ENCODE measurements at places on chromosomes 4 and X.

DNA sequence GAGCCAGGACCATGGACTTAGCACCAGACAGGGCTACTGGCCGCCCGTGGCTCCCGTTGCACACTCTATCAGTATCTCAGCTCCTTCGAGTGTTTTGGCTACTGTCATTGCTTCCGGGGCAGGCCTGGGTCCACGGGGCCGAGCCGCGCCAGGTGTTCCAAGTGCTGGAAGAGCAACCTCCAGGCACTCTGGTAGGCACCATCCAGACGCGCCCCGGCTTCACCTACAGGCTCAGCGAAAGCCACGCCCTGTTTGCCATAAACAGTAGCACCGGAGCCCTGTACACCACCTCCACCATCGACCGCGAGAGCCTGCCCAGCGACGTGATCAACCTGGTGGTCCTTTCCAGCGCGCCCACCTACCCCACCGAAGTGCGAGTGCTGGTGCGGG, 1.6 kb downstream of the FAT4 start:
- DNase-seq, result no peak

- no peak for DNase-seq
Measured at GRCh38 chrX:40843643-40844042, 108.3 kb upstream of the MED14 start.

DNA sequence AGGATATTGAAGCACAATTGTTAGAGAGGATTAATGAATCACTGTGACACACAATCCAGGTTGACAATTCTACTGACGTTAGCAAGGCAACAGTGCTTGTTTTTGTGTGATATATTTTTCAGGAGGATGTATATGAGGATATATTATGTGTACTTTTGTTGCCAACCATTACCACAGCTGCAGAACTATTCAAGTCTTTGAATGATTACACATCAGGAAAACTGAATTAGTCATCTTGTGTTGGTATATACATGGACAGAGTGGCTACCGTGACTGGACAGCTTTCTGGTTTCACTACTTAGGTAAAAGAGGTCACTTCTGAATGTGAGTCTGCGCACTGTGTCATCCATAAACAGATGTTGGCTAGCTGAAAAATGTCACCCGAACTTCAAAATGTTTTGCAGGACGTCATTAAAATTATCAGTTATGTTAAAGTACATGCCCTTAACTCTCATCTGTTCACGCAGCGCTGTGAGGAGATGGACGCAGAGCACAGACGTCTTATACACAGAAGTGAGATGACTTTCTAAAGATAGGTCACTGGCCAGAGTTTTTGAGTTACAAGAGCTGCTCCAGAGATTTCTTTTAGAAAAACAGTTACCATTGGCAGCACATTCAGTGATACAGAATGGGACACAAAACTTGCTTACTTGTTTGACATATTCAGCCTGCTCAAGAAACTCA, 69.0 kb downstream of the MRPL1 start:
- no peak for DNase-seq

DNA sequence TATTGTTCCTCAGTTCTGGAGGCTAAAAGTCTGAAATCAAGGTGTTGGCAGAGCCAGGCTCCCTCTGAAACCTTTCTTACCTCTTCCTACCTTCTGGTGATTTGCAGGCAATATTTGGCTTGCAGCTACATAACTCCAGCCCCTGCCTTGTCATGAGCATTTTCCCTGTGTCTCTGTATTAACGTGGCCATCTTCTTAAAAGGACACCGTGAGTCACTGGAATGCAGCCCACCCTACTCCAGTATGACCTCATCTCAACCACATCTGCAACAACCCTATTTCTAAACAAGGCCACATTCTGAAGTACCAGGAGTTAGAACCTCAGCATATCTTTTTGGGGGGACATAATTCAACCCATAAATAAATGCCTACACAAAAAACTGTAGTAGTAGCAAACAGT, 40.7 kb downstream of the FANCB start:
- no peak for DNase-seq

GRCh38 chr4:71938776-71939175, 93.0 kb upstream of the NPFFR2 start:
- DNase-seq, result no peak

DNA sequence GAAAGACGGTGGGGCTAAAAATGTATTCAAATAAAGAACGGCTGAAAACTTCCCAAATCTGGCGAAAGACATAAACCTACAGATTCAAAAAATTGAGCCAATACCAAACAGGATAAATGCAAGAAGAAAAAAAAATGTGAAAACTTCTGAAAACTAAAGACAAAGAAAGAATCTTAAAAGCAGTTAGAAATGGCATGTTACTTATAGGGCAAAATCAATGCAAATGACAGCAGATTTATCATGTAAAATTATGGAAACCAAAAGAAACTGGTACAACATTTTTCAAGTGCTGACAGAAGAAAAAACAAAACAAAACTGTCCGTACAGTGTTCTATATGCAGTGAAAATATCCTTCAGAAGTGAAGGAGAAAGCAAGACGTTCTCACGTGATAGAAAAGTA, 239.0 kb downstream of the PDGFC start:
- DNase-seq, result no peak

GRCh38 chr4:42350611-42351182, 46.6 kb upstream of the SHISA3 start:
- no peak for DNase-seq

- no peak for DNase-seq
Measured at GRCh38 chrX:75784680-75785491, at the start of gene MAGEE2. TSS of gene MAGEE2 (minus strand) at chrX:75785254. CDS start at chrX:75785051, 203 bp downstream.

GRCh38 chr4:147090486-147090885, 144.8 kb upstream of the TTC29 start:
- no peak for DNase-seq
